CD4-positive, CD25-positive, alpha-beta regulatory T cell (primary cell): ENCODE measurements at places on chromosomes 5 and 9. TPM values are rescaled to one million over a fixed set of nuclear protein-coding genes. Genes with fewer than 3 reads are reported as not detected.

ARSI gene
- not detected for polyA plus RNA-seq

FER gene
- polyA plus RNA-seq = 5.7 TPM

AFAP1L1 gene
- polyA plus RNA-seq = not detected

- no peak overlapping the region for H3K4me3 ChIP-seq
- no peaks in the 10 kb centered on the region for H3K27me3 ChIP-seq
- DNase-seq = no peak
- no peaks in the 10 kb centered on the region for H3K36me3 ChIP-seq
Observed at GRCh38 chr9:69134412-69134811, 39.7 kb upstream of the TJP2 start.

DNA sequence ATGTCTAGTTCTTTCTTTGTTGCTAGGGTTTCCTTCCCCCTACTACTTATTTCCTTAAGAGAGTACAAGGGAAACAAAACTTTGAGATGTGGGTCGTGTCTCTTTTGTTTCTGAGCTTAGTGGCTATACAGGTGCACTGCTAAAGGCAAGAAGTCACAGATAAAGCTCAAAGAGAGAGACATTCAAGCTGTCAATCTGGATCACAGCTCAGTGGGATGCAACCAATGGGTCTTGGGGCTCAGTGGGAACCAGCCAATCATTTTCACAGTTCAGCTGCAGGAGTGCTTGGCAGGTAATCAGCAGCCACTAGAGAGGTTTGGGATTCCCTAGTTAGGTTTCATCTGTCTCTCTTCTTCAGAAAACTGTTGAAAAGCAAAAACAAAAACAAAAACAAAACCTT, 135.4 kb upstream of the SGCD start:
- no peaks in the 10 kb centered on the region for H3K27me3 ChIP-seq
- no peak overlapping the region for H3K27ac ChIP-seq
- no peak for DNase-seq
- no peaks in the 10 kb centered on the region for H3K36me3 ChIP-seq
- H3K4me1 ChIP-seq = no peaks in the 10 kb centered on the region

DNA sequence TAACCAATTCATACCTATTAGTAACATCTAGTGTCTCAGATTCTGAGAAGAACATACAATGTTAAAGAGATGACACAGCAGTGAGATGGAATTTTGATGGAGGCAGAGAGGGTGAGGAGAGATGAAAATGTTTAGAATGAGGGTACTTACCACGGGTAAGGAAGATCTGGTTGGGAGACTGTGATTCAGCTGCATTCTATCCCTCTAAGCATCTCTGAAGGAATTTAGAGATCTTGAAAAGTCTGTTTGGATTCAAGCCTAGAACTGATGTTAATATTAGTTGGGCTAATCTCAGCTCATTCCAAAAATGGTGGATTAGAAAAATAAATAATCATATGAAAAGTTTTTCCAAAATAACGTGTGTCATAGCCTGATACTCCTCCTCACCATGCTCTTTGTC, 191.5 kb upstream of the CLINT1 start:
- no peaks in the 10 kb centered on the region for H3K36me3 ChIP-seq
- no peak overlapping the region for H3K4me3 ChIP-seq
- H3K27ac ChIP-seq = no peak overlapping the region

GRCh38 chr5:1449081-1449630, 3.9 kb upstream of the SLC6A3 start:
- no peaks in the 10 kb centered on the region for H3K4me1 ChIP-seq
- no peak for DNase-seq
- H3K36me3 ChIP-seq = no peaks in the 10 kb centered on the region
- H3K4me3 ChIP-seq = no peak overlapping the region
- peaks cover 7% of the 10 kb centered on the region for H3K27me3 ChIP-seq

DNA sequence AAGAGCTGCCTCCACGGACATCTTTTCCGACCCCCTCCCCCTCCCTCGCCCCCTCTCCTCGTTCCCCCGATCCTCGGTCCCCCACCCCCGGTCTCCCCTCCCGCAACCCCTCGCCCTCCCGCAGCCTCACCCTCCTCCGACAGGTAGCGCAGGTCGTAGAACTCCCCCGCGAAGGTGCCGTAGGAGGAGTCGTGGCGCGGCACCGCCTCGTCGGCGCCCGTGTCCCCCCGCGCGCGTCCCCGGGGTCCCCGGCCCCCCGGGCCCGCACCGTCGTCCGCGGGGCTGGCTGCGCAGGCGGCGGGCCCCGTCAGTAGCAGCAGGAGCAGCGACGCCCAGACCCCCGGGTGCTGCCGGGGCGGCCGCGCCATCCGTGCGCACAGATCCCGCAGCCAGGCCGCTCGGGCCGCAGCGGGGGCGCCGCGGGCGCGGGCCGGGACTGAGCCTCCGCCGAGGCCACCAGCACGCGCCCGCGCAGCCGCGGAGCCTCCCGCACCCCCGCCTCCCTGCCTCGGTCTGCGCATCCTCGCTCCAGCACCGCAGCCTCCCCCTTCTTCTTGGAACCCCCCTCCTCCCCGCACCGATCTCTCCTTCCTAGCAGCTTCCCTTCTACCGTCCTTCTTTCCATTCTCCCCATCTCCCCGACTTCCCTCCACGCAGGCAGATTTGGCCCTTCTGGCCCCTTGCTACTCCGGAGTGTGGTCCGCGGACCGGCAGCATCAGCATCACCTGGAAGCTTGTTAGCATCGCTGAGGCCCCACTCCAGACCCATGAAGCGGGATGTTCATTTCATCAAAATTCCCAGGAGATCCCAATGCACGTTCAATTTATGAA, at the start of gene FRRS1L:
TSS of gene FRRS1L (minus strand) at position 479 of the 831 bp plus-strand sequence. CDS start at position 368, 111 bp downstream.
- no peaks in the 10 kb centered on the region for H3K4me1 ChIP-seq
- peaks cover 26% of the 10 kb centered on the region for H3K27me3 ChIP-seq
- DNase-seq = no peak

DNA sequence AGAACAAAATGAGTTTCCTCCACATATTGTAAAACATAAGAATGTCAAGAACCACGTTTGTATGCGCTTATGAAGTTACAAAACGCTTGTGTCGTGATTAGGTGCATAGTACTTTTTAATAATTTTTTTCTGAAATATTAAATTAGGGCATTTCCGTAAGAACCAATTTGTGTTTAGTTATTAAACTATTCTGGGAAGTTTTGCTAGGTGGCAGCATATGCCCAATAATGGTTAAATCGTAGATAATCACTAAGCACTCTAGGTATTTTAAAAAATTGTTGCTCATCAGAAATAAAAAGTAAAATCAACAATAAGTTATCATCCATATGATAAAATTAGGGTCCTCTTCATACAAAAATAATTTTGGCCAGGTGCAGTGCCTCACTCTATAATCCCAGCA, 5.4 kb downstream of the SRFBP1 start:
- no peak for DNase-seq
- no peaks in the 10 kb centered on the region for H3K36me3 ChIP-seq
- H3K27ac ChIP-seq = no peak overlapping the region
- no peaks in the 10 kb centered on the region for H3K27me3 ChIP-seq
- no peak overlapping the region for H3K4me3 ChIP-seq
- peaks cover 11% of the 10 kb centered on the region for H3K4me1 ChIP-seq
